NCI-H524 (cell line): ENCODE measurements at places on chromosomes 16 and 17.

DNA sequence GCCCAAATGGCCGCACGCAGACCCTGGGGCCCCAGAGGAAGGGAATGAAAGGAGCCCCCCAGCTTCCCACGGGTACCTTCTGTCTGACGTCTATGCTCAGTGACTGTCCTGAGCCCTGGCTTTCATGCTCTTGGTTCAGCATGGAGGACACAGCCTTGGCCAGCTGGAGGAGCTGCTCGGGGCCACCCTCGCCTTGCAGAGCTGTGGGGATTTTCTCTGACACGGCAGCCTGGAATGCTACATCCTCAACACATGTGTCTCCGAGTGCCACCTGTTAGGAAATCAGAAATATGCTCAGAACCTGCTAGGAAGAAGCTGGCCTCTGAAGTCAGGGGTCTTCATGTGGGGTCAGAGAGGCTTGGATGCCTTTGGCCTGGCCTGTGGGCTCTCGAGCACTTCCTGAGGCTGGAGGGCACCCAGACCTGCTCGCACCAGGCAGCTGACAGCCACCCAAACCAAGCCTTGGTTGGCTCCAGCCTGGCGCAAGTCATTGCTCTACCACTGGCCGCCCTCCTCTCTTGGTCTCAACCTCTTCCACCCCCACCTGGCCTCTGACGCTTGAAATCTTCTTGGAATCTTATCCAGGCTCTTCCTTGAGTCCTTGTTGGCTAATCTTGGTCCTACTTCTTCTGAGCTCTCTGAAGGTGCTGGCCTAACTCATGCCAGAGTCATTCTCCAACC lies 63.7 kb upstream of the BCO1 start:
- DNase-seq: no peak

DNA sequence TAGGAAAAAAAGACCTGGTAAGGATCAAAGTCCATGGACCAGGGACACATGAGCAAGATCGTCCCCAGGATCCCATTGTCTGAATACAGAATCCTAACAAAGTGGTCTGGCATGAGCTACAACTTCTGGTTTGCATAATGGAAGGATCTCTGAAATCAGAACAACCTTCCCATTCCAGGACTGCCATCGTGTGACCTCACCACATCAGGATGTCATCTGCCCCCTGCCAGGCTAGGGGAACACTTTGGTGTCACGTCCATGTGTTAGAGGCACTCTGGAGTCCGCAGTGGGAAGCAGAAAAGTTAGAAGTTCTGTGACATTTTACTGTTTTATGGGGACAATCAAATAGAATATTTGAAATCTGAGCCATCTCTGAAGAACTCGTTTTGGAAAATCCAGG lies 160.7 kb downstream of the RGS9 start:
- DNase-seq: no peak

- peak; percentile 39 for DNase-seq
These were observed 378.3 kb downstream of the CPPED1 start for GRCh38 chr16:12425134-12425941.

DNA sequence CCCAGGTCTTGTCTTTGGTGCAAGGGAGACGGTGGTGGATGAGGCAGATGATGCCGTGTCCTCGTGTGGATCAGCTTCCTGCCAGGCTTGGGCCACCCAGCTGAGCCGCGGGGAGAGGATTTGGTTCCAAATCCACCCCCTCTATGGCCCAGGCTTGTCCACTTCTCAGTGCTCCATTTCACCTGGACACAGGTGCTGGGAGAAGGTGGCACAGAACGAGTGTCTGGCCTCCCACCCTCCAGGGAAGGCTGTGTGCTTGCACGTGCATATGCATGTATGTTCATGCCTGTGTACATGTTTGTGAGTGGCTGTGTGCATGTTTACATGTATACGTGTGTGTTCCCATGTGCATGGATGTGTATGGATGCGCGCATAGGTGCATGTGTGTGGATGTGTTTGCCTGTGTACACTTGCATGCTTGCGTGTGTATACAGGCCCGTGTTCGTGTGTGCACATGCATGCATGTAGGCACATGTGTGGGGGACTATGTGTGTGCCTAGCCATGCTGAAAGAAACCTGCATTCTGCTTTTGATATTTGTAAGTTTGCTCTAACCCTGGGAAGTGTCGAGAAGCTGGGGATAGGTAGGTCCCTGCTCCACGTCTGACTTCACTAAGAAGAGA lies 196.3 kb downstream of the IRF8 start:
- DNase-seq: no peak

- DNase-seq: peak; percentile 45
These were observed 101.2 kb downstream of the RPTOR start for GRCh38 chr17:80645706-80646325.

DNA sequence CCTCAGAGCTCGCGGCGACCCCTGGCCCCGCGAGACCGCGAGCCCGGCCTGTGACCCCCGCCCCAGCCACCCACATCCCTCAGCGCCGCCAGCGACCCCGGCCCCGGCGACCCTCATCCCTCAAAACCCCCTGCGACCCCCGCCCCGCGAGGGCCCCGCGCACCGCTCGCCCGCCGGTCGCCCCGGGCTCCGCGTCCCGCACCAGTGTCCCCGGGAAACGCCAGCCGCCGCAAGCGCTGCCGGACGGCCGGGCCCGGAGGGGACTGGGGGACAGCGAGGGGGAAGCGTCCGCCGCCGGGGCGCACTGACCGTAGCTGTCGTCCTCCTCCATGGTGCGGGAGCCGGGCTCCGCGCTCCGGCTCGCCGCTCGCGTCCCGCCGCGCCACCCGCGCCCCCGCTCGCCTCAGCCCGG lies at the start of gene CYTH1:
TSS of gene CYTH1 (minus strand) at position 381 of the 412 bp plus-strand sequence. CDS start at position 331, 50 bp downstream.
- no peak for DNase-seq

- DNase-seq: no peak
These were observed 105.6 kb upstream of the TOM1L1 start for GRCh38 chr17:54795046-54795445.

DNA sequence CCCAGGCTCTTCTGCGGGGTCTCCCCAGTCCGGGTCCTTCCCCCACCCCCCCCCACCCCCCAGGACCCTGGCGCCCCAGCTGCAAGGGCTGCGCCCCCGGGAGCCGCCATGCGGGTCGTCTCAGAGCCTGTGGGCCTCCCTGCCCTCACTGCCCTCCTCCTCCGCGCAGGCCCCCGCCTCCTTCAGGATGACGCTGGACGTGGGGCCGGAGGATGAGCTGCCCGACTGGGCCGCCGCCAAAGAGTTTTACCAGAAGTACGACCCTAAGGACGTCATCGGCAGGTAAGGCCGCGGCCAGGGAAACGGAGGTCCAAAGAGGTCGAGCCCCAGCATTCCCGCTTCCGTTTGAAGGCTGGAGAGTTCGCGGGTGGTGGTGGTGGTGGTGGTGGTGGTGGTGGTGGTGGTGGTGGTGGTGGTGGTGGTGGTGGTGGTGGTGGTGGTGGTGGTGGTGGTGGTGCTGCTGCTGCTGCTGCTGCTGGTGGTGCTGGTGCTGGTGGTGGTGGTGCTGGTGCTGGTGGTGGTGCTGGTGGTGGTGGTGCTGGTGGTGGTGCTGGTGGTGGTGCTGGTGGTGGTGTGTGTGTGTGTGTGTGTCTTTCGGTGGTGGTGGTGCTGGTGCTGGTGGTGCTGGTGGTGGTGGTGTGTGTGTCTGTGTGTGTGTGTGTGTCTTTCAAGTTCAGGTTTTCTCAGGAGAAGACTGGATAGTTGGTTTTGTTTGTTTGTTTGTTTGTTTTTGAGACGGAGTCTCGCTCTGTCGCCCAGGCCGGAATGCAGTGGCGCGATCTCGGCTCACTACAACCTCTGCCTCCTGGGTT lies 615 bp downstream of the PHKG2 start:
- DNase-seq: no peak

GRCh38 chr17:55157165-55157564 lies 107.6 kb upstream of the HLF start:
- peak; percentile 48 for DNase-seq

DNA sequence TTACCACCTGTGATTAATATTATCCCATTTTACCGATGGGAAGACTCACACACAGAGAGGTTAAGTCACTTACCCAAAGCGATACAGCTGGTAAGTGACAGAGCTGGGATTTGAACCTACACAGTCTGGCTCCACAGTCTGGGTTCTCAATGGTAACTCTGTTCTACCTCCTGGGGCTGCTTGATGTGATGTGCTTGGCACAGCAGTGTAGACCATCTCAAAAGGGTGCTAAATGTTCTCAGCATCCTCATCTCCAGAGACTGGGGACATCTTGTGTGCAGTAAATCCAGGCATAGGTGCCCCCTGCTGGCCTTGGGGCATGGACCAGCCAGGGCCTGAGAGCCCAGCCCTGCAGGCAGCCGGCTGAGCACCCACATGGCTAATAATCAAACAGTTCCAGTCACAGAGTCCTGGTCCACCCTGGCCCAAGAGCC lies 15.4 kb upstream of the KATNB1 start:
- DNase-seq: peak; percentile 77

- DNase-seq: no peak
These were observed 1.8 kb upstream of the TEX2 start for GRCh38 chr17:64264891-64265290.

- DNase-seq: no peak
These were observed 7.4 kb downstream of the ADAD2 start for GRCh38 chr16:84198401-84198800.

DNA sequence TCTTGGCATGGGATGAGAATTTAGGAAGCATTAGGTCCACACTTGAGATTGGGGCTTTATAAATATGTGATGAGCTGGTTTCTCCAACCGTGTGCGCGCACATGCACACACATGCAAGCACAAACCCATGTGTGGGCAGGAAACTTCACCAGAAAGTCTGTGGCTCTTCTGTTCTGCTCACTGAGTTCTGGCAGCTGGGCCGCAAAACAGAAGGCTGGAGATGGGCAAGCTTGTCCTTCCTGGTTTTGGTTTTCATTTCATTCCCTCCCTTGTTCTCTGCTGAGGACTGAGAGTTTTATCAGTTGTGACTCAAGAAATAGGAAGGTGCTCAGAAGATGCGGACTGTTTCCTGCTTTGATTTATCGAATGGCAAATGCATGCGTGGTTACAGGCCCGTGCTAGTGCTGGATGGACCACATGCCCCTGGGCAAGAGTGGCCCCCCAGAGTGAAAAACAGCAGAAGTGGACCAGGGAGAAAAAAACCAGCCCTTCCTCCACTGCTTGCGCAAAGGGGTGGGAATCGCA lies 14.1 kb downstream of the MAP3K14 start:
- DNase-seq: no peak

- DNase-seq: no peak
These were observed 55.5 kb downstream of the SYT17 start for GRCh38 chr16:19223235-19224170.

- no peak for DNase-seq
These were observed 101.3 kb upstream of the CHMP6 start for GRCh38 chr17:80890196-80890920.

GRCh38 chr16:48156790-48157209 lies 1.0 kb upstream of the ABCC12 start:
- DNase-seq: peak; percentile 74
